ENCODE measurements at places on chromosomes 13 and 19.

- DNase-seq = no peak
Measured at GRCh38 chr19:16470541-16470910, 1.2 kb downstream of the EPS15L1 start.

DNA sequence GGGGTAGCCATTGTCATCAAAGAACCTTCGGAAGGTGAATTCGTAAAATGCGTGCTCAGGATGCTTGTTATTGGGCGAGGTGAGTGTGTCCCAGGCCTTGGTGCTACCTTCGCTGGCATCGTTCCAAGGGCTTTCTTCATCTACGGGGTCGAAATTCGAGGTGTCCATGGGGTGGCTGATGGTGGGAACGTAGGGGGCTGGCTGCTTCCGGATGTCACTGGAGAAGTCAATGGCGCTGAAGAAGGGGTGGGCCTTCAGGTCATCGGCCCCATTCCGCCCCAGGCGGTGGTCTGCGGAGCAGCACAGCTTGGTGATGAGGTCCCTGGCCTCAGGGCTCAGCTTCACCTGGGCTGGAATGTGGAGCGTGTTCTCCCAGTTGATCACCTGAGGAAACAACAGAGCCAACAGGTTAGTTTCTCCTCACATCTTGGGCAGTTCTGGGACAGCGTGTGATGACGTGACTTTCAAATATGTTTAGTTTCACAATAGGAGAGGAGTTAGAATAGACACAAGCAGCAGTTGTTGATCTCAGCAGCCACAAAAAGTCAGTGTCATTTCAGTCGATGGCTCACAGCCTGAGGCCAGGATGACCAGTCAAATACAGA is 72.5 kb upstream of the XPO4 start:
- no peak for DNase-seq

DNA sequence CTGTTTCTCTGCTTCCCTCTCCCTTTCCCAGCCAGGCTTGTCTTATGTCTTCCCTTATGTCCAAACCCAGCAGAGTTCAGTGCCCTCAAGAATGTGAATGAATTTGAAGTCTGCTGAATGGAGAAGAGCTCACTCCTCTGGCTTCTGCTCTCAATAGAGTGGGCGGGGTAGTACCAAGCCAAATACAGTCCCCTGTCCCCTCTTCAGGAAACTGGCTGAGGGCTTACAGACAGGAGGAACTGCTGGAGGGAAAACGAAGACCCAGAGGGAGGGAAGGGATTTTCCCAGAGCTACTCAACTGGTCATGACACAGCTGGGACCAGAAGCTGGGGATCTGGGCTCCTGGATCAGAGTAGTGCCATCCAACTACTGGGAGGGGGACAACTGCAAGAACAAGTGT is 32.9 kb upstream of the POU2F2 start:
- DNase-seq = no peak

GRCh38 chr13:87769445-87769844 is 98.3 kb downstream of the SLITRK5 start:
- no peak for DNase-seq

- no peak for DNase-seq
Measured at GRCh38 chr13:44873461-44873860, 115.8 kb downstream of the NUFIP1 start.

DNA sequence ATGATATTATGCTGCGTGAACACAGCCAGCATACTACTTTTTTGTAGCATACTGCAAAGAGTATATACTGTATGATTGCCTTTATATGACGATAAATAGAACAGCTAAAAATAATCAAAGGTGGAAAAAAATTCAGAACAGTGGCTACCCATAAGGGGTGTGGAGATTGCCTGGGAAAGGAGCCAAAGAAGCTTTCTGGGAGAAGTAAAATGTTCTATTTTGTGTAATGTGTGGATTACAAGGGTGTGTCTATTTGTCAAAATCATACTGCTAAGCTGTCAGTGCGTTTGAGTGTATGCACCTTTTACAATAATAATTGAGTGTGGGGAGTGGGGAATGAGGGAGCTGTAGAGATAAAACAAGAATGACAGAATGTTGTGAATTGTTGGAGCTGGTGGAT is 45.2 kb upstream of the MTIF3 start:
- no peak for DNase-seq

DNA sequence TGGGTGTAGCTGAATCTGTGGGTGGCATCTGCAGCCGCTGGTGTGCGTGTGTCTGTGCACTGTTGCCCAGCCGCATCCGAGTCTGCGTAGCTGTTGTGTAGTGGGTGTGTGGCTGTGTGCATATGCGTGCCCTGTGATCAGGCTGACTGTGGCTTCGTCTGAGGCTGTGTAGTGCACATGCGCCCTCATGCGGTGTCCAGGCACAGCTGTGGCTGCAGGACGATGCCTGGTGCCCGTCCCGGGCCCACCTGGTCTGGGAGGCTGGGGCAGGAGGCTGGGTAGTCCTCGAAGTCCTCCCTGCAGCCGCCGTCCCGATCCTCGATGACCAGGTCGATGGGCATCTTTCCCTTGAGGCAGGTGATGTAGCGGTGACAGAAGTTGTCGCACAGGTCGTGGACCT is 4.9 kb downstream of the MEIS3 start:
- DNase-seq = no peak

DNA sequence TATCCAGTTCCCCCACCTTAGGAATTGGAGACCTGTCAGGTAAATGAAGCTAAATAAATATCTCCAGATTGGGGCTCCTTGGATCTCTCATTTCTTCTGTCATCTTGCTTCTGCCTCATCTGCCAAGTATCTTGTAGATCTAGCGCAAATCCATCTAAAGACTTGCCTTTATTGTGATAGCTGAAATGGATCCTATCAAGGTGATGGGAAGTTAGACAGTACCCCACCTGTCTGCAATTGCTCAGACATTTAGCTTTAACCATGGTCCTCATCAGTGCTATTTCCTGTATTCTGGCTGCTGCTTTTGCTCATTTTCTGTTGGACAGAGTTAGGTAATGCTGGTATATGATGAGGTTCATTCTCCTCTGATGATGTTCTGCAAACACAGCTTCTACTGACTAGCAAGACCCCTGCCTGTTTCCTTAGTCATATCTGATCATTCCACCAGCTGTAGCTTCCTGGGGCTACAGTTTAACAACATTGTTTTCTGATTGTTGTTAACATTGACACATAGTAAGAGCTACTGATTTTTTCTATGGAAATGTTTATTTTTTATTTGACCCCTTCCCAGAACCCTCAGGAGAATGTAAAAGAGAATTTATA is 340.0 kb downstream of the DCT start:
- DNase-seq = no peak

GRCh38 chr19:10706990-10707389 is 5.8 kb downstream of the QTRT1 start:
- no peak for DNase-seq

DNA sequence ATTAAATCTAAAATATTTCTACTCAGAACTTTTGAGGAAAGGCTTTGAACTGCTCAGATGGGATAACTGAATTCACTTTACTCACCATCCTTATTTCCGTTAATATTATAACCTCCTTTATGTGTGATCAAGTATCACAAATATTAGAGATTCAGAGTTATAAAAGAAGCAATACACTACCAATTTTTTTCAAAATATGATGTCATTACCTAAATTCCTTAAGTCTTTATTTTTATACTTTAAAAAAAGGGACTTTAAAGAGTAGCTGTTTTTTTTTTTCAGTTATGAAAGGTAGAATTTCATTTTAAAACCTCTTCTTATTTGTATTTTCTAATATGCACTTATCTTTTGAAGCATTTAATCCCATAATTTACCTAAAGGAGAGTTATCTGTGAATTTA is 239.5 kb downstream of the DIAPH3 start:
- DNase-seq = no peak

- no peak for DNase-seq
Measured at GRCh38 chr13:39273953-39274738, 235.9 kb downstream of the NHLRC3 start.

GRCh38 chr13:81791641-81792040 is 1450.7 kb upstream of the SPRY2 start:
- DNase-seq = no peak

DNA sequence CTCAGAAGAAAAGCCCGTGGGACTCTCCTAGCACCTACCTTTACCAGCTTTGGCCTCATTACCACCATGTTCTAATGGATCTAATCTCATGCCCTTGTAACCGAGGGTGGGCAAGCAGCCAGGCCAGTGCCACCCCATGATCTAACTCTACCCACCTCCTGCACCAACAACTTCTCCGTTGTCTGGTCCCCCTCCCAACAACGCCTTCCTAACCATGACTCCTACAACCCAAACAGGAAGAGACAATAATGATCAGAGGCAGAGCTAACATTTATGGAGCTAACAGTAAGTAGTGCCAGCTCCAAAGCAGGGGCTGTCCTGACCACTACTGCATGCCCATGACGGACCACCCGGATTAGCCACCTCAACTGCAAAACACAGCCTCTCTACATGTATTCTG is 3.5 kb downstream of the USP12 start:
- no peak for DNase-seq

Data from NCI-H774 (cell line).